ENCODE measurements at places on chromosomes 2 and 18.

DNA sequence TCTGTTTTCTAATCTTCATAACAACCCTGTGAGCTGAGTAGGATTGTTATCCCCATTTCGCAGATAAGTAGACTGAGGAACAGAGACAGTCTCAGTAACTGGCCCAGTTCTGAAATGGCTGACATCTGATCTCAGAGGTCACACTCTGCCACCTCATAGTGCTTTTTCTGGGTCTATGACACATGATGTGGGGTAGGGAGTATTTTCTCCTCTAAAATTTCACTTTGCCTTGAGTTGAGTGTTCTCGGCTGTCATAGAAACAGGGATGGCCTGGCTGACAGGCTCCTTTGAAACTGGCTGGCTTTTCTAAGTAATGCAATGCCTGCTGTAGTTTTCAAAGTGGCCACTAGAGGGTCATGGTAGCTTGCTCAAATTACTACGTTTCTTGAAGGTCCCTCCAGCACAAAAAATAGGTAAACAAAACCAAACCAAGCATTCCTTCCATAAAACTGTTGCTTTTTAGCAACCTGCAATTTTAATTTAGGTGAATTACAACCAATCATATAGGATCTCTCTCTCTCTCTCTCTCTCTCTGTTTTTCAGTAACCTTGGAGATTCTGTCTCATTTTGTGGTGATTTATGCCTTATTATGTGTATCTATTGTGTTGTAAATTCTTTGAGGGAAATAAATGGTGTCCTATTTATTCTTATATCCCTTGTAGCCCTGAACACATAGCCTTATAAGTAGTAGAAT lies 84.2 kb upstream of the TTN start:
- peak; percentile 37 for DNase-seq

DNA sequence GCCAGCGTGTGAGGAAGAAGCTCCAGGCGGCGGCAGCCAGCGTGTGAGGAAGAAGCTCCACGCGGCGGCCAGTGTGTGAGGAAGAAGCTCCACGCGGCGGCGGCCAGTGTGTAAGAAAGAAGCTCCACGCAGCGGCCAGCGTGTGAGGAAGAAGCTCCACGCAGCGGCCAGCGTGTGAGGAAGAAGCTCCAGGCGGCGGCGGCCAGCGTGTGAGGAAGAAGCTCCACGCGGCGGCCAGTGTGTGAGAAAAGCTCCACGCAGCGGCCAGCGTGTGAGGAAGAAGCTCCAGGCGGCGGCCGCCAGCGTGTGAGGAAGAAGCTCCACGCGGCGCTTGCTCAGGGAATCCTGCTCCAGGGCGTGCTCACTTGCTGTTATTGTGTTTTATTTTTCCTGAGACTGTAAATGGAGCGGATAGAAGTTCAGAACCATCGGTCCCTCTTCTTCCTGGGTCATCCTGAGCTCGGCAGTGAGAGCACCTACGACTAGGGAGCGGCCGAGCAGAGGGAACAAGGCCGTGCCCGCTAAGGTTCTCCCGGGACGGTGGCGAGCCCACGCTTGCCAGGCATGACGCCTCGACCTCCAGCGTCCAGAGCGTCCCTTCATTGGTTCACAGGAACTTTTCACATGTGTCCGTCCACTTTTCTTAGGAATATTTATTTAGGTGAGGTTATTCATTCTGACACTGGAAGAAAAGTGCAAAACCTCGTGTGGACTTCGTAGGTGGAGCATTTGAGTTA lies 94.2 kb downstream of the TMEM18 start:
- no peak for DNase-seq

- DNase-seq, result no peak
These were observed 12.7 kb upstream of the SELENOI start for GRCh38 chr2:26333293-26333692.

- no peak for DNase-seq
These were observed 64.4 kb downstream of the NCK2 start for GRCh38 chr2:105809097-105809473.

DNA sequence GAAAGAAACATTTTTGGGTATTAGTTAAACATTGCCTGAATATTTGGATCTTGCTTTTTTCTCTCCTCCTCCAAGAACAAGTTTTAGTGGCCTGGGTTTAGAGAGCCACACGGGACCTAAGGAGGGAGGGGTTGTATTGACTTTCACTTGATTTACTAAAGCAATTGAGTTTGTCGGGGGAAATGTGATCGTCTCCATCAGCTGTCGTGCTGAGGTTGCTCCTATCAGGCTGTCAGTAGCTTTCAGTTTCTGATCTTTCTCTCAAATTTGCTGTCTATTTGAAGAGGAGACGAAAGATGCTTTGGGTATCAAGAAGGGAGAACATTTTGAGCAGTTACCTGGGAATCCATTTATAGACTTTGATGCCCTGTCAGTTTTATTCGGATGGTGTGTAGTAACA lies 106.0 kb downstream of the SETBP1 start:
- DNase-seq, result no peak

DNA sequence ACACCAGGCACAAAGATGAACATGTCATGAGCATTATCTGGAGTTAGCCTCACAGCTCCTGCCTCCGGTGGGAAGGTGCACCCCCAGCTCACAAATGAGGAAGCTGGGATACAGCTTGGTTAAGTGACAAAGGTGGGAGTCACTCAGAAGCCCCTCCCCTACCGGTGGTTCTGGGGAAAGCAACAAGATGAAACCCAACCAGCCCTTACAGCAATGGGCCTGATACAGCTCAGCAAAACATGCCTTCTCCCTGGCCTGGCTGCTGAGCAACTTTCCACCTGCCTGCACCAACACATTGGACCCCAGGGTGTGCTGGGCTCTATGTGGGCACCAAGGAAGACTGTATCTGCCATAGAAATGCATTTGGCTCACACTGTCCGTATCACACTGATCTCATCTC lies 113.2 kb downstream of the GYPC start:
- no peak for DNase-seq

DNA sequence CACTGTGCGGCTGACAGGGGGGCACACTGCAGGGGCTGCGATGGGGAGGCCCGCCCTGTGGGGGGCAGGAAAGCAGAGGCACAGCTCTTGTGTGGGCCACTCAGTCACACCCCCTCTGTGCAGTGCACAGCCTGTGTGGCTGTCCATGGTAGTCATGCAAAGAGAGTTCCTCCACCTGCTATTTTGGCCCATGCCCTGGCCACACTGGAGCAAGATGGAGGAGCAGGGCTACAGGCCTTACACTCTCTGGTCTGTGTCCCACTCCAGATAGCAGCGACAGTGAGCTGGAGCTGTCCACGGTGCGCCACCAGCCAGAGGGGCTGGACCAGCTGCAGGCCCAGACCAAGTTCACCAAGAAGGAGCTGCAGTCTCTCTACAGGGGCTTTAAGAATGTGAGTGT lies 28.5 kb upstream of the FAHD2A start:
- no peak for DNase-seq

GRCh38 chr2:202479610-202480009 lies 103.5 kb downstream of the BMPR2 start:
- DNase-seq, result no peak

GRCh38 chr2:143499061-143499460 lies 369.8 kb downstream of the ARHGAP15 start:
- no peak for DNase-seq

DNA sequence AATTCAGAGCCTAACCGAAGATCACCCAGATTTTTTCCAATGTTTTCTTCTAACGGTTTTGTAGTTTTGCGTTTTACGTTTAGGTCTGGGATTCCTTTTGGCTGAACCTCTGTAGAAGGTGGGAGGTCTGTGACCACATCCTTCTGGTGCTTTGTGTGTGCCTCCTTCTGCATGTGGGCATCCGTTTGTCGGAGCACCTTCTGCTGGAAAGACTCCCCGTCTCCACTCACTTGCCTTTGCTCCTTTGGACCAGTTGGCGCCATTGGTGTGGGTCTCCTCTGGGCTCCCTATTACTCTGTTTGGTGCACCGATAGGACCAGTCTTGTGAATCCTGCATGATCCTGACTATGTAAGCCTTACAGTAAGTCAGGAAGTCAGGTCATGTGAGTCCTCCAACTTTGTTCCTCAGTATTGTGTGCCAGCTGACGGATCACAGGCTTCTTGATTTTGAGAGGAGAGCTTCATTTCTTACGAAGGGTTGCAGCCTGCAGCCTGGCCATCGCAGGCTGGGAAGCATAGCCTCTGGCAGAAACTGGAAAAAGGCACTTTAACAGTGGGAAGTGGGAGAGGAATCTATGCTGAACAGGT lies 13.6 kb downstream of the AQP12A start:
- DNase-seq, result no peak

- DNase-seq, result no peak
These were observed 80.8 kb upstream of the LPIN2 start for GRCh38 chr18:3093624-3094337.

GRCh38 chr2:221204699-221205098 lies 367.4 kb downstream of the EPHA4 start:
- DNase-seq, result no peak

GRCh38 chr2:150286730-150287362 lies 200.6 kb downstream of the RND3 start:
- DNase-seq, result no peak
